ENCODE measurements at places on chromosomes 12 and 14.

DNA sequence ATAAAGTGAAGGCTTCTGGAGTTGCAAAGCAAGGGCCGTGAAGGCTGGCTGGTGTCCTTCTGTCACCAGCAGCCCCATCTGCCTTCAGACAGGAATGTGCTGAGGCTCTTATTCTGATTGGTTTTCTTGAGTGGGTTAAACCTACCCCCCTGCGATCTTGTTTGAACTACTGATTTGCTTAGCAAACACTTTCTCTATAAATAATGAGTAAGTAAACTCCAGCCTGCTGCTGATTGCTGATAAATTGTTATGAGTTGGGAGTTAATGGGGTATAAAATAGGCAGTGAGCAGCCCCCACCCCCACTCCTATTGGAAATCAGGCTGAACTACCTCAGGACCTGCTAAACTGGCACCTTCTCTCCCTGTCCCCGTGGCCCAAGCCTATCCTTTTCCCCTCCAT lies 146.1 kb upstream of the NOS1 start:
- H3K36me3 ChIP-seq: no peaks in the 10 kb centered on the region
- DNase-seq: no peak
- H3K27ac ChIP-seq: no peak overlapping the region
- no peaks in the 10 kb centered on the region for H3K27me3 ChIP-seq

DNA sequence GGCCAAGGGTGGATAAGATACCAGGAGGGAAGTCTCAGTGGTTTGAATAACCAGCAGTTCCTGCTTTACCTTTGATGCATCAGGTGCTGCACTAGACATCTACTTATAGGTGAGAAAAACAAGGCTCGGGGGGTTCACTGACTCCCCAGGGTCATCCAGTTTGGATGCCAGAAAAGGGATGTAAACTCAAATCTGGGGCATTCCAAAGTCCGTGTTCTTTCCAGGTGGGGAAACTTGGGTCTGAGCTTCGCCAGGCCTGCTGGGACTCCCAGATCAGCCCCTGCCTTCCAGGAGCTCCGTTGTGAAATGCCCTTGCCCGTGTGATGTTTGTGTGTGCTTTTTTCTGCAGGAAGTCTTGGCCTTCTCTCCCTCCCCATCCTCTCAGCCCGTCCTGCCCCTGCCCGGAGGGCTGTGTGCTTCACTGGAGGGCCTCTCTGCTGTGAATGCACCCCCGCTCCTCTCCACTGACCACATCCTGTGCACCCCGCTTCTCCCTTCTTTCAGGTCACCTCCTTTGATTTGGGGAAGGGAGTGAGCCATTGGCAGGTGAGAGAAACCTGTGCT lies 42.1 kb downstream of the TSPAN9 start:
- H3K27ac ChIP-seq: peak overlapping the region; percentile 87
- no peak overlapping the region for H3K4me3 ChIP-seq
- H3K4me1 ChIP-seq: no peaks in the 10 kb centered on the region
- H3K36me3 ChIP-seq: no peaks in the 10 kb centered on the region
- H3K27me3 ChIP-seq: peaks cover 3% of the 10 kb centered on the region

- peaks cover 31% of the 10 kb centered on the region for H3K4me1 ChIP-seq
- no peaks in the 10 kb centered on the region for H3K27me3 ChIP-seq
- no peaks in the 10 kb centered on the region for H3K36me3 ChIP-seq
- DNase-seq: no peak
Observed at GRCh38 chr12:93676408-93677194, 574 bp upstream of the CRADD start.

GRCh38 chr12:130966443-130967030 lies 12.8 kb downstream of the ADGRD1 start:
- no peak overlapping the region for H3K4me3 ChIP-seq
- H3K4me1 ChIP-seq: no peaks in the 10 kb centered on the region
- no peak overlapping the region for H3K27ac ChIP-seq
- peak; percentile 17 for DNase-seq

DNA sequence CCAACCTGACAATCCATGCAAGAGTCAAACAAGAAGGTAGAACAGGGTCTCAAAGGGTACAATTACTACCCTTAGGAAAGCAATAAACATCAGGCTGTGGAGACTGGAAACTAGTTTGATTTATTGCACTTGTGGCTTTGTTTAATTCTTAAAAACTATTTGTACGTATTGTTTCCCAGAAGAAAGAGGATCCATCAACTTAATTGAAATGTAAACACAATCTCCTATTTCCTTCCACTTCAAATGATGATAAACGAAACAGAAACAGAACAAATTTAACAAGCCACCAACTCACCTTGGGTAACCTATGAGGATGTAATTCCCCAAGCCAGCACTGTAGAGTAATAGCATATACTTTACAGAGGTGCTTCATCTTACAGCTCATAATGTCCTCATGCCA lies 8.0 kb downstream of the STXBP6 start:
- no peak for DNase-seq
- no peaks in the 10 kb centered on the region for H3K4me1 ChIP-seq

- H3K4me1 ChIP-seq: no peaks in the 10 kb centered on the region
- DNase-seq: peak; percentile 81
- H3K27me3 ChIP-seq: no peaks in the 10 kb centered on the region
- H3K4me3 ChIP-seq: no peak overlapping the region
Observed at GRCh38 chr14:93078870-93079269, 36.9 kb downstream of the ITPK1 start.

GRCh38 chr14:106802413-106803364 lies 1276.3 kb downstream of the TMEM121 start:
- peaks cover 9% of the 10 kb centered on the region for H3K27me3 ChIP-seq
- no peaks in the 10 kb centered on the region for H3K36me3 ChIP-seq
- no peaks in the 10 kb centered on the region for H3K4me1 ChIP-seq
- no peak overlapping the region for H3K4me3 ChIP-seq

GRCh38 chr14:78983126-78983525 lies 813.0 kb downstream of the NRXN3 start:
- no peaks in the 10 kb centered on the region for H3K27me3 ChIP-seq
- no peaks in the 10 kb centered on the region for H3K4me1 ChIP-seq
- H3K4me3 ChIP-seq: no peak overlapping the region
- no peak overlapping the region for H3K27ac ChIP-seq
- H3K36me3 ChIP-seq: no peaks in the 10 kb centered on the region

DNA sequence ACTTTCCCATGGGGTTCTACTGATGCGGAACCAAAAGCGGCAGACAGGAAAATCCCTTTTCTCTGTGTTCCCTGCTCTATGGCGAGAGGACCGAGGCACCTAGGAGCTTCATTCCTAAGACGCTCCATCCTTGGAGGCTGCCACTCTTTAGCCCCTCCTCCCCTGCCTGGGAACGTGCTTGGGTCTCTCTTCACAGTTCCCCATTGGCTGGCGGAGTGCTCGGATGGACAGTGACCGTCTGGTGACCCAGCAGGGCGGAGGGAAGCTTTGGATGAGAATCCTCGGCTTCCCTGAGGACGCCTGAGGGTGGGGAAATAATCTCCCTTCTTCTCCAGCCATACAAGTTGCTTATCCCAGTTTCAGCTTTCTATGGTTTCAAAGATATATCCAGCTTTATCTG lies 37.3 kb downstream of the KCNA5 start:
- H3K36me3 ChIP-seq: no peaks in the 10 kb centered on the region
- H3K4me1 ChIP-seq: peaks cover 50% of the 10 kb centered on the region
- H3K27me3 ChIP-seq: no peaks in the 10 kb centered on the region
- H3K27ac ChIP-seq: peak overlapping the region; percentile 79
- no peak overlapping the region for H3K4me3 ChIP-seq
- no peak for DNase-seq

DNA sequence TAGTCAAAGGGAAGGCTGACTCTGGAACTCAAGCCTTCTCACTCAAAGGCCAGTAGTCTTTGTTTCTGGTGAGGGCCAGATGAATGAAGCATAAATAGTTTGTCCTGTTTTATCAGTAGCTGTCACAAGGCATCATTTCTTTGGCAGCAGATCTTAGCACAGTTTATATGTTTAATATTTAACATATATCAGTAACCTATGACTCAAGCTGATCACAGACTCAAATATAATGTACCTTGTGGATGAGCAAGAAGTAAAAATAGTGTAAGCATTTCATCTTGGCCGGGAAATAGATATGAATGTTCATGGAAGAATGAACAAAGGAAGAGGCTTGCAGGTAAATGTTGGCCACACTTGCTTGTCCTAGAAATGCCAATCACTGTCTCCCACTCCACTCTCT lies 158.3 kb upstream of the BMP4 start:
- no peak overlapping the region for H3K4me3 ChIP-seq
- H3K27ac ChIP-seq: no peak overlapping the region
- H3K4me1 ChIP-seq: no peaks in the 10 kb centered on the region
- H3K36me3 ChIP-seq: no peaks in the 10 kb centered on the region
- no peaks in the 10 kb centered on the region for H3K27me3 ChIP-seq

Measured in tibial artery (tissue), 4 donors.